ENCODE measurements at places on chromosomes 12 and 14.

DNA sequence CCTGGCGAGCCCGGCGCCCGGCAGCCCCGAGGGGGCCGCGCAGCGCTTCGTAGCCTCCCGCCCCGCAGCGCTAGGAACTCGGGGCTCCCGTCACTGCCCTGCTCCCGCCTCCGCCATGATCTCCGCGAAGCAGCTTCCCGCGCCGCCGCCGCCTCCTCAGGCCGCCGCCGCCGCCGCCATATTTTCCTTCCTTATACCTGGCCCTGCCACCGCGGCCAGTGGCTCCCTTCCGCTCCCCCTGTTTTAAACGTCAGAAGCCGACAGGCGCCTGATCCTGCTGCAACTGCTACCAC is 286 bp downstream of the PPP4R3A start:
- no peak for DNase-seq

DNA sequence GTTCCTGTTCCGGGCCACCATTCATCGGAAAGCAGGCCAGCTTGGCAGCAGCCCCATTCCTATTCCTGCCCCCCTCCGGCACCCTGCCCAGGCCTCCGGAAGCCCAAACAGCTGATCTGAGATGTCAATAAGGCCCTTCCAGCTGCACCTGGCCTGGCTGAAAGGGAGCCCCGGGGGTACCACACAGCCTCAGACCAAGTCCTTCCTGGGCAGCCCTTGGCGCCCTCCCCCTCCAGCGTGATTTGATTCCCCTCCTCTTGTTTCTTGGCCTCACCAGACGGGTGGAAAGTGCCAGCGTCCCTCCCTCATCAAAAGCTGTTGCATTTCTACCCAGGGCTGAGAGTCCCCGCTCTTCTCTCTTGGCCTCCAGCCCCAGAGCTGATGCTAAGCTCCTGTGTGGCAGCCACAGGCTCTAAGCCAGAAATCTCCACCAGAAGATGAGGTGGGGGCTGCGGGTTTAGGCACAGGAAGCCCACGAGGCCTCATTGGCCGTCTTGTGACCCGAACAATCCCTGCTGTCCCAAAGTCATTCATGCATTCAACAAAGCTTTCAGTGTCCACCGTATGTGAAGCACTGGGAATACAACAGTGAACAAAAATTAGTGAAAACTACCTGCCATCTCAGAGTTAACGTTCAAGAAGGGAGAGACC is 215.4 kb downstream of the SLC41A2 start:
- DNase-seq: no peak

GRCh38 chr12:104788840-104789271 is 169.2 kb downstream of the SLC41A2 start:
- peak; percentile 25 for DNase-seq

- DNase-seq: no peak
These were observed 3.3 kb downstream of the DCN start for GRCh38 chr12:91179315-91179714.

GRCh38 chr14:71629765-71630492 is 302.3 kb upstream of the RGS6 start:
- DNase-seq: no peak

DNA sequence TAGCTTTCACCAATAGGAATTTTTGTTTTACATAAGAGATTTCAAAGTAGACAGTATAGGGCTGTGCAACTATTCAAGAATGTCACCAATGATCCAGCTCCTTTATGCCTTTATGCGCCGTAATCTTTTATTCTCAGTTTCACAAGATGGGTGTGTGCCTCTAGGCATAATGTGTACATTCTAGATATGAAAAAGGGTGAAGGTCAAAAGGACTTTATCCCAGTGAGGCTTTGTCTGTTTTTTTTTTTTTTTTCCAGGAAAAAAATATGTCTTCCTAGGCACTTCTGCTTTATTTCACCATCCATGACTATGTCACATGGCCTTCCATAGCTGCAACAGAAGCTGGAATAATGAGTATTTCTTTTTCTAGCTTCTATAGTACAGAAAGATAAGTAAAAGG is 142.3 kb upstream of the IGF1 start:
- no peak for DNase-seq

DNA sequence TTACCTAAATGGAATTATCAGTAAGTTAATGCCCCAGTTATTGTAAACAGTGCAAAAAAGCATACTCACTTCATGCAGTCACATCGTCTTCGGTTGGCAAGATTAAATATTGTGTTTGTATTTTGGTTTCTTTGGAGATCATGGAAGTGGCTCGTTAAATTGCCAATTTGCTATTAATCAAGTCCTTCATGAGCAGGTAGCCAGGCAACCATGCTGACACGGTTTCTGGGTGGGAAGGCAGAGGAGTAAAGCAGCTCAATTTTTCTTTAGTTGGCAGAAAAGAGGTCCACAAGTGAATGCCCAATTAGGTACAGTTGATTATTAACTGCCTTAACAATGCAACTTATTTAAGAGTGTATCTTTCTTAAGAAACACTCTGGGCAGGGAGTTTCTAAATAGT is 43.9 kb downstream of the PPP4R3A start:
- DNase-seq: no peak

DNA sequence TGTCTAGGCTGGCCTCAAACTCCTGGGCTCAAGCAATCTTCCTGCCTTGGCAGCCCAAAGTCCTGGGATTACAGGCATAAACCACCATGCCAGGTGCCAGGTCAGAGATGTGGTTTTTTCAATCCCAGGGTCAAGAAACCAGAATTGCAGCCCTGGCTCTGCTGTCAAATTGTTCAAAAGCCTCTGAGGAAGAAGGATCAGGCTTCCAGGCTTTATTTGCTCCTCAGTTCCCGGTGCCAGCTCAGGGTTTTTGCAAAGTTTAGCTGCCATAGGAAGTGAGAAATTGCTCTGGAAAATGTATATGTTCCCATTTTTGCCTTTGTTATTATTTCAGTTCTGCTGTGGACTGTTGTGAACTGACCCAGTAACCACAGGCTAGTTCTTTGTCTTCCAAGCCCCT is 28.7 kb downstream of the WNT5B start:
- DNase-seq: no peak

DNA sequence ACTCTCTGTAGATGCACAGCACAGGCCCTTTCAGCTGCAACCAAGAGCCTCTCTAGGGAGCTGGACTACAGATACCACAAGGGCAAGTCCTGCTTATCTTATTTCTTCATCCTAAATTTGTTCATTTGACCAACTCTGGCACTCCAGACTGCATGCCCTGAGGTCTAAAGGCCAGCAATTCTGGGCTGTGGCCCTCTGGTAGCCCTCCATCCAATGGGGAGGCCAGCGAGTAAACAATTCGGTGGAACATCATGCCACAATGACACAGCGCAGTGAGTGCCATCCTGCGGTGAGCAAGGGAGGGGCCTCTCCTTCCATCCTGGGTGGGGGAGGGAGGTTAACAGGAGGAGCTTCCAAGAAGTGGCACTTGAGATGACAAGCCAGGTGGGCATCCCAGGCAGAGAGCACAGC is 652 bp upstream of the SELPLG start:
- peak; percentile 80 for DNase-seq

GRCh38 chr12:29552994-29553748 is 55.7 kb upstream of the OVCH1 start:
- no peak for DNase-seq

- no peak for DNase-seq
These were observed 65.4 kb downstream of the ACSM4 start for GRCh38 chr12:7369274-7369729.

DNA sequence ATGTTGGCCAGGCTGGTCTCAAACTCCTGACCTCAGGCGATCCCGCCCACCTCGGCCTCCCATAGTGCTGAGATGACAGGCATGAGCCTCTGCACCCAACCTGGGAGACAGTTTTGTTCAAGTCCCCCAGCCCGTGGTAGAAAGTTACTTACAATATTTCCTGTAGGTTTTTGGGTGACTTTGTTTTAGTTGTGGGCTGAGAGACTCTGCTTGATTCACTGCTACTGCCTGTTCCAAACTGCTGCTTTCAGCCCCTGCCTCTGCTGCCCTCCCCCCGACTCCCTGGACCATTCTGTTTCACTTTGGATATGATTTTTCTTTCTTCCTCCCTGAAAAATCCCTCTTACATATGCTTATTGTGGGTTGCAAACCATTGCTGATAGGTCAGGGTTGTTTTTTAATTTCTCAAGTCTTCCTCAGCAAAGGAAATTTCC is 13.4 kb upstream of the PCNX1 start:
- DNase-seq: no peak

DNA sequence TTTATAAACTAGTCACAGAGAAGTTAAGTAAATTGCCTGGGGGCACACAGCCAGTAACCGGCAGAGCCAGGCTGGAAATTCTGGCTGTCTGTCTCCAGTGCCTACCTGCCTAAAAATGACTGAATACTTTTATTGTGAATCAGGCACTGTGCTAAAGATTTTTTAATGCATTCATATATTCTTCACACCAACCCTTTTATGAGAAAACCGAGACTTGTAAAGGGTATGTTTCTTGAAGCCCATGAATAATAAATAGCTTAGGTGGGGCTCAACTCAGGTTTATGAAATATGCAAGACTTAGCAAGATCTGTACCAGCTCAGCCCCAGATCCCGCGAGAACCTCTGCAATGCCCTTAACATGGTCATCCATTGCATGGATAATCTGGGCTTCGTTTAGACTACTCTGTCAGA is 60.8 kb downstream of the TMCC3 start:
- DNase-seq: no peak

DNA sequence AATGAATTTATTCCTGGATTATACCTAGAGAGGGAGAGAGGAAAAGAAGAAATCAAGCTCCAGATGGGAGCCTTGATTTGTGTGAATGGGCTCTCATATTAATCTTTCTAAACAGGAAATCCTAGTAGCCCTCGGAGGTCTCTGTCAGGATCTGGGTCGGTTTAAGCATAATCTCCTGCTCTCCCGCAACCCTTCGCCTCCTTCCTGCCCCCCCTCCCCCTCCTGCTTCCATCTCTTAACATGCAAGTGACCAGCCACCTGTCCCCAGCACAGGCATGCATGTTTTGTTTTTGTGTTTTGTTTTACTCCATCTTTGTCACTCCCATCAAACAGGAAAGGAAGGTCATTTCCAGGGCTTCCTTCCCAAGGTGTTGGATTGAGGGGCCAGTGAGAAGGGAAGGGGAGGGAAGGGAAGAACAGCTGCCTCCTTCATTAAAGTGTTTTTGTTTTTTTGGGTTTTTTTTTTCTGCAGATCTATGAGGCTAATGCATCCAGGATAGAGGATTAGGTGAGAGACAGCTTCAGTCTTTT is 4.8 kb upstream of the KCNA5 start:
- peak; percentile 7 for DNase-seq

DNA sequence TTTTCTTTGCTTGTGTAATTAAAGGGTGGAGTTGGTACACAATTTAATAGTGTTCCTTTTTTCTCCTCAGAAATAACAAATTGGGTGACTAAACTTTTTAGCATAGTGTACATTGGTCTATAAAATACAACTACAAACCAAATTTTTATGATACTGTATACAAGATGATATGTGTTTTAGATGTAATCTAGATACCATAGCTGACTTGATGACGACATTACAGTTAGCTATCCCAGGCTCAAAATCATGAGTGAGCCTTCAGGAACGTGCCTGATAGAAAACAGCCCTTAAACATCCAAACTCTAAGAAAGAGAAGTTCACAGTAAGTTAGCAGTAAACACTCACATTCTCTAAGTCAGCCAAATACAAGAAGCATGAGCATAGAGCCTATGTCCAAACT is 99.0 kb upstream of the SSTR1 start:
- DNase-seq: no peak

GRCh38 chr12:58833853-58834252 is 86.5 kb downstream of the LRIG3 start:
- DNase-seq: no peak

- DNase-seq: no peak
These were observed 104.5 kb downstream of the ESRRB start for GRCh38 chr14:76480426-76480825.

- no peak for DNase-seq
These were observed 274.9 kb downstream of the EMP1 start for GRCh38 chr12:13471471-13471870.

- no peak for DNase-seq
These were observed 230.3 kb downstream of the SUDS3 start for GRCh38 chr12:118606690-118607089.

GRCh38 chr12:12004524-12004923 is 66.2 kb upstream of the BCL2L14 start:
- DNase-seq: no peak

DNA sequence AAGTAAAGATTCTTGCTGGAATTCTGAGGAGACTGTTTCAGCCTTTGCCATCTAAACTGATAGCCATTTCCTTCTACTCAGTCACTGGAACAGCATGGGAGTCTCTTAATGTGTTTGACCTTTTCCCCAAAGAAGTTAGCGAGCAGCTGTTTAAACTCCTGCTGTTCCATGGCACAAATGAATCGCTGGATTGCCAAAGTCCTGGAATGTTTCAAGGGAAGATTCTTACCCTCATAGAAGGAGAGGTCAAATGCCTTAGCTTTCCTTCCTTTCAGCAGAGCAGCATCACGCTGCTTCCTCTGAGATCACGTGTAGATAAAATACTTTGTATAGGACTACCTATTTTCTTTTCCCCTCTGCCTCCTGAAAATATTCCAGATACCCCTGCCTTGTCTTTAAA is 10.5 kb upstream of the NR2C1 start:
- DNase-seq: no peak
